ENCODE measurements at places on chromosomes 12 and 14. TPM values are rescaled to one million over a fixed set of nuclear protein-coding genes. Genes with fewer than 3 reads are reported as not detected.

Gene SMIM41
- 8.3 TPM for total RNA-seq

Gene KIF26A
- 6.4 TPM for total RNA-seq

Gene OR11H7
- not detected for total RNA-seq

GRCh38 chr12:121568518-121568917 is 12.3 kb downstream of the KDM2B start:
- no peak for DNase-seq

- DNase-seq, result no peak
Measured at GRCh38 chr12:32567296-32567674, 111.8 kb upstream of the DNM1L start.

GRCh38 chr12:114402084-114402717 is 3.7 kb downstream of the TBX5 start:
- DNase-seq, result no peak

Measured in esophagus muscularis mucosa (tissue), 4 donors.